ENCODE measurements at places on chromosomes 5 and 9. TPM values are rescaled to one million over a fixed set of nuclear protein-coding genes. Genes with fewer than 3 reads are reported as not detected.

- DNase-seq = no peak
Measured at GRCh38 chr9:111438541-111439235, 45.5 kb downstream of the ECPAS start.

- no peak for DNase-seq
Measured at GRCh38 chr5:179452356-179453230, 97.8 kb upstream of the RUFY1 start.

DNA sequence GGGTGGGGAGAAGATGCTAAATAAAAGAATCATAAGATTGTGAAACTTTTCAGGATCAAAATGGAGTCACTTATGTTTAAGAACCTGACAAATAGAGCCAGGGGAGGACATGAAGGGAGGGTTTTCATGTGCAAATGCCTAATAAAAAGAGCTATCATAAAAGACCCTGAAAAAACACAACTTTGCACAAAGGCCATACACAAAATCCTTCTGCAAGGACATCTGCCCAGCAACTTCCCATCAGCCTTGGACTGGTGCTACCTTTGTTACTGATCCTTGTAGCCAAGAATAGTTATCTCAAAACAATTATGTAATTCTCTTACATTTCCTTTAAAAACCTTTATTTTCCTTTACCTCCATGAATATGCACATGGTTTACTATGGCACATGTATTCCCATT lies 63.0 kb downstream of the APBA1 start:
- DNase-seq = no peak

DNA sequence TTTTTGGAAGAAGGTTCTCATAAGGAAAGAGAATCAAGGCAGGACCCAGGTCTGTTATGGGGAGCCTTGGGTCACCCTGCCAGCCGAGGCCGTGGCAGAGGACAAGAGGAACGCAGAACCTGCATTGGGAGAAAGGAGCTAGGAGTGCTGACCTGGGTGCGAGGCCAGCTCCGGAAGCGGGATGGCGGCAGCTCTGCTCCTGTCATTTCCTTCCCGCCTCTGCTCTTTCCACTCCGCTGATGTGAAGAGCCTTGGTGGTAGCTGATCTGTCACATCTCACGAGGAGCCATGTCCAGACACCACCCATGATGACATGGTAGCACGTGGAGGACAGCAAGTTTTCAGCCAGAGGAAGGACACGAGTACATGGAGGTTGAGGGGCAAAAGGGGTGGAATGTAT lies 109.5 kb upstream of the COL5A1 start:
- DNase-seq = no peak

DNA sequence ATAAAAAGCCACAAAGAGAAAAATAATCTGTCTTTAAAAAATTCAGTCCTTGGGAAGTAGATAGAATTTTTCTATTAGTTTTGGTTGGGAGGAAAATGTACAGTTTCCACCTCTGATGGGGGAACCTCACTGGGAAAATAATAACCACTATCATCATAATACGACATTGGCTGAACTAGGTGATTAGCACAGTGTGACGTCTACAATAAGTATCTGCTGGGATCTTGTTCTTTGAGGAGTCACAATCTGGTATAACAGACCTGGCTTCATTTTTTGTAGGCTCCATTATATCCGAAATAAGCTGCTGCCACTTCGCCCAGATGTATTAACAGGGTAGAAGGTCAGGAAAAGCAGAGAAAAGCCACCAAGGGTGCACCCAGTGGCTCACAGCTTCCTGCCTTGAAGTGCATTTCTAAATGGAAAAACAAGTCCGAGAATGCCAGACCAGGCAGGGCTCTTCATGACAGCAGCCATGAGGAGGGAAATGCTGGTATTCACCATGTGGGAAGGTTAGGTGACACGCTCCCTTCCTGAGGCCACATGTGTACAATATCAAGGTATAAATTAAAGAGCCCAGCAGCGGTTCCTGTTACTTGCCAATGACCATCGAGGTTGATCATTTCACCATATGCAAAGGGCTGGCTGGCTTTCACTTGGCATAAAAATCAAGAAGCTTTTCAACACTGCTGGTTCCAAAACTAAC lies 152.8 kb downstream of the PRELID2 start:
- no peak for DNase-seq

Gene TBC1D2
- total RNA-seq = 54.0 TPM

Measured in bronchial epithelial cell (primary cell).